ENCODE measurements at places on chromosomes 2 and 18.

GRCh38 chr2:179764710-179765109, 96.7 kb downstream of the ZNF385B start:
- no peaks in the 10 kb centered on the region for H3K36me3 ChIP-seq
- H3K4me1 ChIP-seq: no peaks in the 10 kb centered on the region
- no peak for DNase-seq
- H3K27ac ChIP-seq: no peak overlapping the region
- H3K4me3 ChIP-seq: no peak overlapping the region
- H3K27me3 ChIP-seq: peaks cover 3% of the 10 kb centered on the region

- no peak for DNase-seq
- peaks cover 8% of the 10 kb centered on the region for H3K4me1 ChIP-seq
- no peak overlapping the region for H3K27ac ChIP-seq
- no peaks in the 10 kb centered on the region for H3K27me3 ChIP-seq
- no peak overlapping the region for H3K4me3 ChIP-seq
Observed at GRCh38 chr2:240904216-240905175, 1.6 kb upstream of the CROCC2 start.

DNA sequence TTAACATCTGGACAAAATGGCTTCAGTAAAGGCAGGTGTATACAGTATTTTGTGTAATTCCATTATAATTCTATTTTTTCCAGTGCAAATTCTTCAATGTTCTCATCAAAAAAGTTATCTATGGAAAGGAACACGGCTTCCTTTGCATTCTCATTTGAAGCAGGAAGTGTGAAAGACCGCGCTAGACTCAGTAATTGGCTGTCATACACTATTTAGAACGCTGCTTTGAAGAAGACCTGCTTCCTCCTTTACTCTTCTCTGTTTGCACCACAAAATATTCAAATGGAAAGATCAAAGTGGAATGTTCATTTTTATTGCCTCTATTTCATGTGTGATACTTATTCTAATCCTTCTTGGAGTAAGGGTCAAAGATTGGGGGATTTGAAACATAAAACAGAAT, 883.7 kb downstream of the TSN start:
- no peaks in the 10 kb centered on the region for H3K36me3 ChIP-seq
- H3K27ac ChIP-seq: peak overlapping the region; percentile 14
- DNase-seq: no peak
- peaks cover 22% of the 10 kb centered on the region for H3K4me1 ChIP-seq
- H3K27me3 ChIP-seq: no peaks in the 10 kb centered on the region

DNA sequence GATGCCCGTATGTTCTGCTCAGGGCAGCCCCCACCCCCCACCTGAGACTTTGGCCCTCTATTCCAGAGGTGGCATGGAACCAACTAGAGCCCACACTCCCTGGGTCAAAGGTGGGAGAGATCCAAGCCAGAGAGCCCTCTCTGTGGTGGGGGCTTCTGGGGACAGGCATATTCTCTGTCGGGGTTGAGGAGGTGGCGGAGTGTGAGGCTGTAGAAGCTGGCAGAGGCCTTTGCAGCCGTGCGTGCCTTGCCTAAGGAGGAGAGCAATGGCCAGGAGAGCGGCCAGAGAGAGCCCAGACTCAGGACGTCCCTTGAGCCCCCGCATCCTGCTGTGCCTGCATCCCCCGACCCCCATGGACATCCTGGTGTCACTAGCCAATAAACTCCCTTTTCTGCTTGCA, 79.2 kb upstream of the HPCAL1 start:
- no peak overlapping the region for H3K4me3 ChIP-seq
- H3K36me3 ChIP-seq: no peaks in the 10 kb centered on the region
- DNase-seq: no peak
- no peak overlapping the region for H3K27ac ChIP-seq
- H3K4me1 ChIP-seq: peaks cover 43% of the 10 kb centered on the region
- H3K27me3 ChIP-seq: peaks cover 9% of the 10 kb centered on the region

- H3K4me1 ChIP-seq: no peaks in the 10 kb centered on the region
- no peaks in the 10 kb centered on the region for H3K36me3 ChIP-seq
- no peak overlapping the region for H3K27ac ChIP-seq
- no peak overlapping the region for H3K4me3 ChIP-seq
- no peaks in the 10 kb centered on the region for H3K27me3 ChIP-seq
- DNase-seq: no peak
Observed at GRCh38 chr2:228140934-228141528, 40.5 kb downstream of the SPHKAP start.

DNA sequence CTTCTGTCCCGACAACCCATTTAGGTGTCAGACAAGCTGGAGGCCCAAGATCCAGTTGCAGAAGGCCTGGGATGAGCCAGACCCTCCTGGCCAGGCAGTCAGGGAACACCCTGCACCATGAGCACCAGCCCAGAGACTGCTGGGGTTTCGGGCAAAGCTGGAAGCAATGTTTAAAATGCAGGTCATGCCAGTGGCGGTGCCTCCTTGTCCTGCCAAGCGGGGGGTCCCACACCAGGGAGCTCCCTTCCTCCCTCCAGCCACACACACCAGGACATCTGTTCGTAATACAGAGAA, 230.2 kb downstream of the ATAD2B start:
- DNase-seq: no peak
- H3K4me3 ChIP-seq: no peak overlapping the region
- peaks cover 46% of the 10 kb centered on the region for H3K36me3 ChIP-seq
- peaks cover 9% of the 10 kb centered on the region for H3K4me1 ChIP-seq

GRCh38 chr2:23393722-23394121, 8.7 kb downstream of the KLHL29 start:
- H3K27ac ChIP-seq: no peak overlapping the region
- peaks cover 21% of the 10 kb centered on the region for H3K27me3 ChIP-seq
- DNase-seq: no peak
- peaks cover 20% of the 10 kb centered on the region for H3K4me1 ChIP-seq
- H3K4me3 ChIP-seq: no peak overlapping the region

DNA sequence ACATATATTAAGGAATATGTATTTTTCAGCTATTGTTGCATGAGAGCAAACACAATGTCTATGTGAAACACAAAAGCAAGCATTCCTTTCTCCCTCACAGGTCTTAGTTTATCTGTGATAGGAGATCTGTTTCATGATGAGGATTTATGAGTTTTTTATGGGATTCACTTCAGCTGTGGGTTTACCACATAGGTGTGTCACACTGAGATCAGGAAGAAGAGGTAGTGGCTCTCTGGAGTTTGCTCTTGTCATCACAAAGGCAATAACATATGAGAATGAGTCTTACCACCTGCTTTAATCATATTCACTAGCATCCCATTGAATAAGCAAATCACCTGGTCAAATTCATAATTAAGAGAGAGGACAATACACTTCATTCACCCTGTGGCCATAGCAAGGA, 960.3 kb upstream of the SLC39A10 start:
- no peak for DNase-seq
- H3K27ac ChIP-seq: no peak overlapping the region

DNA sequence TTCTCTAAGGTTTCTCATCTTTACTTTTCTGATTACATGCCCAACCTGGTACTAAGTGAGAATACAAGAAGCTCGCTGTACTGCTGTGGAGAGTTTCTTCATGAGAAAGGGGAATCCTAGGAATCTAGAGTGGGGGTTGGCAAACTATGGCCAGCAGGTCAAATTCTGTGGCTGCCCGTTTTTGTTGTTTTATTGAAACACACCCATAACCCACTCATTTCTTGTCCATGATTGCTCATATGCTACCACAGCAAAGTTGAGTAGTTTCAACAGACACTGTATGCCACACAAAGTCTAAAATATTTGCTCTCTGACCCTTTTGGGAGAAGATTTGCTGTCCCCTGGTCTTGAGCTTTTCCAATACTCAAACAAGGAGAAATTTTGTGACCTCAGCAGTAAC, 58.8 kb downstream of the C2orf74 start:
- H3K27ac ChIP-seq: no peak overlapping the region
- H3K36me3 ChIP-seq: peaks cover 37% of the 10 kb centered on the region
- H3K4me1 ChIP-seq: no peaks in the 10 kb centered on the region
- DNase-seq: no peak
- no peaks in the 10 kb centered on the region for H3K27me3 ChIP-seq
- no peak overlapping the region for H3K4me3 ChIP-seq
